Natural killer cell (primary cell): ENCODE measurements at places on chromosomes 12 and 14.

DNA sequence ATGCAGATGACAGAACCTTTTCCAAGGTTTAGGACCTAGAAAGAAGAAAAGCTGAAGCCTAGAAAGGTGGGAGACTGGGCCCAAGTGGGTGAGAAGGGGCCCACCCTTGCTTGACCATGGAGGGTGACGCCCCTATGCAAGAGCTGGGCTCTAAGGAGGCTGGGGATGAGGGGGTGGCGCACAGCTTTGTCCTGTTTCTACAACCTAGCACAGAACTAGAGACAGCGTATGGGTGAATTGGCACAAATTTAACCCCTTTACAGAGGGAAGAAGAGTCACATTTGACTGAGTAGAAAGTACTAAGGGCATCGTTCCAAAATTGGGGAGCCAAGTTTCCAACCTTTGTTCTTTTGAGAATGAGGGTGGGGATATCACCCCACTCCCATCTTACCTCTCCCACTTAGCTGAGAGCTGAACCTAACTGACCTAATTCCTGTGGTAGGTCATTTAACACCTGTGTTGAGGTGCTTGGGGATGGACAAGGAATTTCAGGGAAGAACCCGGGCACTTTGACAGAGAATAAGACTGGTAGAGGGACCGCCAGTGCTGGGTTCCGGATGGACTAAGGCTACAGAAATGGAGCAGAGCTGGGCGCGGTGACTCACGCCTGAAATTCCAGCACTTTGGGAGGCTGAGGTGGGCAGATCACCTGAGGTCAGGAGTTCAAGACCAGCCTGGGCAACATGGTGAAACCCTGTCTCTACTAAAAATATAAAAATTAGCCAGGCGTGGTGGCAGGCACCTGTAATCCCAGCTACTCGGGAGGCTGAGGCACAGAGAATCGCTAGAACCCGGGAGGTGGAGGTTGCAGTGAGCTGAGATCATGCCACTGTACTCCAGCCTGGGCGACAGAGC lies 5.2 kb downstream of the NFKBIA start:
- peaks cover 43% of the 10 kb centered on the region for H3K36me3 ChIP-seq
- H3K27ac ChIP-seq = no peak overlapping the region
- peaks cover 35% of the 10 kb centered on the region for H3K4me1 ChIP-seq
- H3K27me3 ChIP-seq = no peaks in the 10 kb centered on the region
- no peak overlapping the region for H3K4me3 ChIP-seq

DNA sequence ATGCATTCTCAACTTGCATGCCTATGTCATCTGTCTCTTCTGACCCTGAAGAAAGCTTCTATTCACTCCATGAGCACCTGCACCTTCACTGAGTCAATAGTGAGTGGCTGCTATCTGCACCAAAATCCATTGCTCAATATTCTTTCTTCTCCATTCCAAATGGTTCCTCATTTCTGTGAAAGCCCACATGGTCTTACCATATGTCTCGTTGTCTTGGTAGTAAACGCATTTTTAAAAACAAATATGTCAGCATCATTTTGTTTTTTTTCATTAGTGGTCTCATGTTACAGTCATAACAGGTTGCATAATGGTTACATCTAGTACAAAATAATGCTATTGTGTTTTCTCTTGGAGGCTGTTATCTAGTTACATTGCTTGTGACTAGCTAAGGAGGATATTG lies 106.9 kb upstream of the CPM start:
- H3K27ac ChIP-seq = no peak overlapping the region
- no peaks in the 10 kb centered on the region for H3K36me3 ChIP-seq
- no peak overlapping the region for H3K4me3 ChIP-seq
- no peaks in the 10 kb centered on the region for H3K4me1 ChIP-seq
- H3K27me3 ChIP-seq = no peaks in the 10 kb centered on the region
- no peak for DNase-seq

DNA sequence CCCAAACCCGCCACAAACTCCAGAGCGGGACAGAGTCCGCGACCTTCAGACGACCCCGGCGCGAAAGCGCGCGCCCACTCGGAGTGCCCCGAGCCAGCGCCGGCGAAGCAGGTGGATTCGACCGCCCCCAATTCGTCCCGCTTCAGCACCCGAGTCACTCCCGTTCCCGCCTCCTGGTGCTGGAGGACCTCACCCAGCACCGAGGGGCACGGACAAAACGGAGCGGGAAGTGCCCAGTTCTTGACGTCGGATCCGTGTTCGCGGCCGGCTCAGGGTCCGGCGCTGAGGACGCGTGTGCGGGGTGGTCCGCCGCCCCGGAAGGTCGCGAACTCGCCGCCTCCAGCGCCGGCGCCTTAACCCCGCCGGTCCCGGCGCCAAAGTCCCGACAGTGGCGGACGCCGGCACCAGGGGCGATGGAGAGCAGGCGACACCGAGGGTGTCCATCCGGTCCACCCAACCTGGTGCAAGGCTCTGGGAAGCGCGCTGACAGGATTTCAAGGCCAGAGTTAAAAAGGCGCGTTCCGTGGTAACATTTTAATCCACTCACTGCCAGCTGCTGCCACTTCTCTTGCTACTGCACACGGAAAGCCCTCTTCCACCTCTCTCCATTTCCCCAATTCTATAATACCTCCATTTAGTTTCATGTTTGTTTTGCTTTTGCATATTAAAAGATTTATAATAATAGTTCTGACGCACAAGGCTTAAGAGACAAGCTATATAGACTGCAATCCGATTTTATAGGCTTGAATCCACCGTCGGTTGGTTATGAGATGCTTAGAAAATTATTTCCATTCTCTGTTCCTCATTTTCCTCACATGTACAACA lies 240.0 kb upstream of the CPNE8 start:
- DNase-seq = no peak
- peaks cover 5% of the 10 kb centered on the region for H3K4me1 ChIP-seq
- H3K36me3 ChIP-seq = no peaks in the 10 kb centered on the region
- peaks cover 11% of the 10 kb centered on the region for H3K27me3 ChIP-seq
- no peak overlapping the region for H3K27ac ChIP-seq

DNA sequence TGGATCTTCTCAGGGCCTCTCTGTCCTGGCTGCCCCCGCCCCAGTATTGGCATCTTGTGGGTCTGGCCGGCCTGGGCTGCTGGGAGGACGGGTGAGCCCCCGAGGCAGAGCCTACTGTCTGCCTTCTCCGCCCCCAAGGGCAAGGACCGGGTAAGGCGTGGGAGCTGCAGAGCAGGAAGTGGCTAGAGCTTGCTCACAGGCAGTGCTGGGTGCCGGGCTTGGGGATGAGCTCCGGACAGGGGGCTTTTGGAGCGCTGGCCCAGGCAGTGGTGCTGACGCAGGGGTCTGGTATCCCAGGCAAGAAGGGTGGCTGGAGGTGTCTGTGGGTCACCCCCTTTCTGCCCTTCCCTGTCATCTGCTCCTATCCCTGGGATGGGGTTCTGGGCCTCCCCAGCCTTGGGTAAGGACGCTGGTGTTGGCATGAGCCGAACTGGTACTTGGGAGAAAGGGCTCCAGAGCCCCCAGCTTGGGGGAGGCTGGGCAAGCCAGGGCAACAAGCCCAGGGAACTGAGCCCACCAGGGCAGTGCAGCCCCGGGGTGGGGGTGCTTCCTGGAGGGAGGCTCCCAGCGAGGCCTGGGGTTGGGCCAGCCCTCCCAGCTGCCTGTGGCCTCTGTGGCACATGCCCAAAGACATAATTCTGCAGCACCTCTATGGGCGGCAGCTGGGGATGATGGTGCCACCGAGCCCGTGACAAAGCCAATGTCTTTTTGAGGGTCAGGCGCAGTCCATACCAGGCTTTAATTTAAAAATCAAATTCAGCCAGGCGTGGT lies 126.3 kb downstream of the KIF26A start:
- no peaks in the 10 kb centered on the region for H3K36me3 ChIP-seq
- no peaks in the 10 kb centered on the region for H3K4me1 ChIP-seq
- no peaks in the 10 kb centered on the region for H3K27me3 ChIP-seq
- DNase-seq = no peak

DNA sequence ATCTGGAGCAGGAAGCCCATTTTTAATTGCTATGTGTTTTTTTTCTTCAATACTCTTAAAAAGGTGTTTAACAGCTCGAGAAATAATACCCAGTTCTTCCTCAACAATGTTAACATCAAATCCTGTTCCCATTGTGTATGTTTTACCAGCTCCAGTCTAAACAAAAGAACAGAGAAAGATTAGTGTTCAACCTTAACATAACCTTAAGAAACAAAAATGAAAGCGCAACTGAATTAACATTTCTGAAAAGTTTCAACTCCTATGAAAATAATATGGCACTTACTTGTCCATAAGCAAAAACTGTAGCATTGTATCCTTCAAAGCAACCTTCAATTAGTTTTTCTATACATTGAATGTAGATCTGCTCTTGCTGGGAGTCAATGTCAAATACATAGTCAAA lies 73.2 kb downstream of the KIF21A start:
- no peak overlapping the region for H3K27ac ChIP-seq
- no peak overlapping the region for H3K4me3 ChIP-seq
- no peaks in the 10 kb centered on the region for H3K27me3 ChIP-seq

GRCh38 chr14:73717711-73718417 lies 3.7 kb upstream of the PNMA1 start:
- H3K27ac ChIP-seq = no peak overlapping the region
- H3K4me1 ChIP-seq = peaks cover 13% of the 10 kb centered on the region
- DNase-seq = no peak
- H3K4me3 ChIP-seq = no peak overlapping the region
- H3K36me3 ChIP-seq = peaks cover 58% of the 10 kb centered on the region
- H3K27me3 ChIP-seq = no peaks in the 10 kb centered on the region

DNA sequence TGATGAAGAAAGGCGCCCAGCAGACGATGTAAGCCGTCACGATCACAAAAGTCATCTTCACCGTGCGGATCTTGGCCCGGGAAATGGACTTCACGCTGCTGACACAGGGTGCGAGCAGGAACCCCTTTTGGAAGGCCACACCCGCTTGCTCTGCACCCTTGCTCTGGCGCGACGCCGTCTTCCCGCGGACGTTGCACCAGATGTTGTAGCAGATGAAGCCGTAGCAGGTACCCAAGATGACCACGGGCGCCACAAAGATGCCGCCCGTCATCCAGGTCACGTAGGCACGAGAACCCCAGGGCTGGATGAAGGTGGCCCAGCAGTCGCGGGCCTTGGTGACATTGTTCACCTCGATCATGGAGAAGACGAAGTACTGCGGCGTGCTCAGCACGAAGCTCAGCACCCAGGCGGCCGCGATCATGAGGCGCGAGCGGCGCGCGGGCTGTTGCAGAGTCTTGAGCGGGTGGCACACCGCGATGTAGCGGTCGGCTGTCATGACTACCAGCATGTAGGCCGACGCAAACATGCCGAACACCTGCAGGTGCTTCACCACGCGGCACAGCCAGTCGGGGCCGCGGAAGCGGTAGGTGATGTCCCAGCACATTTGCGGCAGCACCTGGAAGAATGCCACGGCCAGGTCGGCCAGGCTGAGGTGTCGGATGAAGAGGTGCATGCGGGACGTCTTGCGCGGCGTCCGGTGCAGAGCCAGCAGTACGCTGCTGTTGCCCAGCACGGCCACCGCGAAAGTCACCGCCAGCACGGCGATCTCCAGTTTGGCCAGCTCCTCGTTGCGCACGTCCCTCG lies 890 bp downstream of the AVPR1A start:
- no peak overlapping the region for H3K4me3 ChIP-seq
- peaks cover 11% of the 10 kb centered on the region for H3K4me1 ChIP-seq
- H3K27me3 ChIP-seq = peaks cover 23% of the 10 kb centered on the region
- no peaks in the 10 kb centered on the region for H3K36me3 ChIP-seq
- H3K27ac ChIP-seq = no peak overlapping the region

DNA sequence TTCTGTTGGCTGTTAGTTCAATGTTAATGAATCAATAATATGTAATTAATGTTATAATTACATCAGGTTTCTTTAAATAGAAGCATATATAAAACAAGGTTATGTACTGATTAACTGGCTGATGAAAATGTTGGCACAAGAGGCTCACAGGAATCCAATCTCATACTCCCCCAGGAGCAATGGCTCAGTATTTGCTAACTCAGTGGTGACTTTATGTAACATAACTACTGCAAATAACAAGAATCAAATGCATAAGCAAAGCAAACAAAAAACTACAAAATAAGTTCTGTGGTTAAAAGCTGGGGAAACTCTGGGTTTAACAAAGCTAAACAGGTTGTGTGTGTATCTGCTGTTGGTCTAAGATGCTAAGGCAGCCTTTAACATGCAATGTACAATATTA lies 27.7 kb upstream of the BBS10 start:
- no peak overlapping the region for H3K27ac ChIP-seq
- peaks cover 62% of the 10 kb centered on the region for H3K36me3 ChIP-seq
- H3K27me3 ChIP-seq = no peaks in the 10 kb centered on the region
- DNase-seq = no peak
- H3K4me1 ChIP-seq = no peaks in the 10 kb centered on the region

DNA sequence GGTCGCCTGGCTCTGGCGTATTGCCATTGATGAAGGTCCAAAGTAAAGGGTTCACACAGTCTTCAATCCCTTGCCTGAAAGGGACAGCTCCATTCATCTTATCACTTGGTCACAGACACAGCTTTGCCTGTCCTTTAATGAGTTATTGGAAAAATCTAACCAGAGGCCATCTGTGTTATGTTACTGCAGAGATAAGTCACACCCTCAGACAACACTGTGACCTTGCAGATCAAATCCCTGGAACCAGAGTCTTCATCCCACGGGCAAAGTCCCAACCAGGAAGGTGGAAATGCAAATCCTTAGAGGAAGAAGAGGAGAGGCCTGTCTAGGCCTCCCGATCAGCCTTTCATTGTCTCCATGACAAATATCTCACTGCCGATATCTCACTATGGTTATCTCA lies 68.3 kb upstream of the SCN8A start:
- H3K36me3 ChIP-seq = no peaks in the 10 kb centered on the region
- H3K27me3 ChIP-seq = no peaks in the 10 kb centered on the region
- H3K4me1 ChIP-seq = no peaks in the 10 kb centered on the region
- DNase-seq = no peak

DNA sequence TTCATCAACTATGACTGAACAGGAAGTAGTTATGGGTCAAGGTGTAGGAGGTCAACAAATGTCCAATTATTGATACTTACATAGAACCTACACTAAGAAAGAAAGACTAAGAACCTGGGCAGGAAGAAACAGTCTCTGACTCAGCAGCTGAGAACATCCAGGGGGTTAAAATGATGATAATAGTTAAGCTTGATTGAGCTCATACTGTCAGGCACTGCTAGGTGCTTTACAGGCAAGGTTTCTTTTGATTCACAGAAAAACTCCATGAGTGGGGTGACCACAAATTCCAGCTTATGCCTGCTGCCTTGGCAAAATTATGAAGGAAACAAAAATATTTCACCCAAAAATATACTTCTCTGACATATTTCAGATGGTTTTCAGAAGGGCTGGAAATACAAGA lies 75.0 kb downstream of the ACADS start:
- no peak overlapping the region for H3K27ac ChIP-seq
- no peak overlapping the region for H3K4me3 ChIP-seq
- no peaks in the 10 kb centered on the region for H3K27me3 ChIP-seq

- H3K27me3 ChIP-seq = no peaks in the 10 kb centered on the region
- H3K36me3 ChIP-seq = no peaks in the 10 kb centered on the region
- no peak overlapping the region for H3K4me3 ChIP-seq
- no peak overlapping the region for H3K27ac ChIP-seq
These were observed 960.3 kb upstream of the TMEM132C start for GRCh38 chr12:127306604-127307215.

GRCh38 chr12:22014783-22015144 lies 31.3 kb upstream of the CMAS start:
- H3K4me3 ChIP-seq = no peak overlapping the region
- H3K36me3 ChIP-seq = no peaks in the 10 kb centered on the region
- no peaks in the 10 kb centered on the region for H3K4me1 ChIP-seq
- H3K27ac ChIP-seq = no peak overlapping the region
